Myocyte (in vitro differentiated cells): ENCODE measurements at places on chromosomes 6 and 20. TPM values are rescaled to one million over a fixed set of nuclear protein-coding genes. Genes with fewer than 3 reads are reported as not detected.

GRCh38 chr6:41561416-41561815 is 15.2 kb downstream of the FOXP4 start:
- DNase-seq = no peak

GRCh38 chr6:44076356-44077213 is 50.7 kb downstream of the MRPL14 start:
- no peak for DNase-seq

The TFAP2A gene
- 0.21 and 0.59 TPM in 2 replicates for total RNA-seq

The VWA7 gene
- 1.3 TPM in 1 of 2 replicates, not detected in the other for total RNA-seq

The APCDD1L gene
- 0.11 and 0.21 TPM in 2 replicates for total RNA-seq
